ENCODE measurements at places on chromosomes 12 and 14.
A peak's percentile ranks its signal among the peaks of the same experiment; 100 is the strongest.

DNA sequence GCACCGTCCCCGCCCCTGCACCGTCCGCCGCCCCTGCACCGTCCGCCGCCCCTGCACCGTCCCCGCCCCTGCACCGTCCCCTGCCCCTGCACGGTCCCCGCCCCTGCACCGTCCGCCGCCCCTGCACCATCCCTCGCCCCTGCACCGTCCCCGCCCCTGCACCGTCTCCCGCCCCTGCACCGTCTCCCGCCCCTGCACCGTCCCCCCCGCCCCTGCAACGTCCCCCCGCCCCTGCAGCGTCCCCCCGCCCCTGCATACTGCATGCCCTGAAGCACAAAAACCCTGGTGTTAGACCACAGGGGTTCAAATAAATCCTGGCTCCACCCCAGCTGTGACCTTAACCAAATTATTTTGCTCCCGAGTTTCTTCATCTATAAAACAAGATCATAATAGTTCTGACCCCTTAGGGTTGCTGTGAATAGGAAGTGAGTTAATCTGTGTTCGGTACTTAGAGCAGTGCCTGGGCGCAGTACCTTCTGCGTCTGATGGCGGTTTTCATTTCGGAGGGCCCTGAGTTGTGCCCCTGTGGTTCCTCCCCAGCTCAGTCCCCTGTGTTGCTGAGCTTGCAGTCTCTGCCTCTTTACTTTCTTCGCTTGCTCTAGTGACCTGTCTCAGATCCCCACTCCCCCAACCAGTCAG is 38.1 kb downstream of the ESRRB start:
- no peak for DNase-seq

GRCh38 chr12:94390130-94390485 is 69.6 kb downstream of the CEP83 start:
- no peak for DNase-seq

DNA sequence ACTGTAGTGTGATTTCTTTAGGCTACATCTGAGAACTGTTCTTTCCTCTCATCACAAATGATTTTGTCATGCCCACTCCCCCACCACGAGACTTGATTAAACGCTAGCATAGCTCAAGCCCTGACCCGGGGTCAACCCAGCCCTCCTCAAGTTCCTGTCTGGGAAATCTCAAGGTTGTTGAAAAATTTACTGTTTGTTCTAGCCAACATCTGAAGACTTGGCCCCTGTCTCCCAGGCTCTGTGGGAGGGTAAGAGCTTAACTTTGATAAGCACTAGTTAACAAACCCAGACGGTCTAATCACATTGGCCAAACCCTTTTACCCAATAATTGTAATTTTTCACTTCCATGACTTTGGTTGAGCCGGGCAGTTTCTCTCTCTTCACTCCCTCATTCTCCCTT is 86.2 kb upstream of the AMIGO2 start:
- DNase-seq: no peak

- peak; percentile 34 for DNase-seq
Observed at GRCh38 chr12:49201595-49202295, 12.9 kb upstream of the TUBA1A start.

DNA sequence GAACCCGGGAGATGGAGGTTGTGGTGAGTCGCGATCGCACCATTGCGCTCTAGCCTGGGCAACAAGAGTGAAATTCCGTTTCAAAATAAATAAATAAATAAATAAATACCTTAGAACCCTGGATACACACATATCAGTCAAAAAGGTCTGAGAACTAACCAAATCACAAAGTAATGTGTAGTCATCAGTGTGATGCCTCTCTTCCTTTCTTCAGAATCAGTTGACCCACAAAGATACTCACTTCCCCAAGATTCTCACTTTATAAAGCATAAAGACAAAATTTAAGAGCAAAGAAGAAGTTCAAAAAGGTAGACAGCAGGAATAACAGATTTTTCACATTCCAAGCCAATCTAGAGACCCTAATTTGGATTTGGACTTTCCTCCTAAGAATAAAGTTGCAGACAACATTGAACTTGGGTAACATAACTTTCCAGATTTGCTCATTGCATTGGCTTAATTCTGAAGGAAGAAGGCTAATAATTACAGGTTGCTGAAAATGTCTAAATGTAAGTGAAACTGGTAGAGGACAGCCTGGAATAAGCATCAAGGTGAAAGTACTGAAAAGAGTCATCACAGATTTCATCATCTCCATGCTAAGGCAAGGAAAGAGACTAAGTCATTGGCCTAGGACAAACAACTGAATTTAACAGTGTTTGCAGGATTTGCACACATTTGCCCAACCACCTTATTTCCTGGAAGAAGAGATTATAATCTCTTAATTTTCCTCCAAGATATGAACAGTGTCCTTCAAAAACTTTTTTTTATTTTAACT is 17.4 kb downstream of the TMED10 start:
- no peak for DNase-seq

- DNase-seq: no peak
Observed at GRCh38 chr12:76180401-76181277, 96.2 kb upstream of the NAP1L1 start.

DNA sequence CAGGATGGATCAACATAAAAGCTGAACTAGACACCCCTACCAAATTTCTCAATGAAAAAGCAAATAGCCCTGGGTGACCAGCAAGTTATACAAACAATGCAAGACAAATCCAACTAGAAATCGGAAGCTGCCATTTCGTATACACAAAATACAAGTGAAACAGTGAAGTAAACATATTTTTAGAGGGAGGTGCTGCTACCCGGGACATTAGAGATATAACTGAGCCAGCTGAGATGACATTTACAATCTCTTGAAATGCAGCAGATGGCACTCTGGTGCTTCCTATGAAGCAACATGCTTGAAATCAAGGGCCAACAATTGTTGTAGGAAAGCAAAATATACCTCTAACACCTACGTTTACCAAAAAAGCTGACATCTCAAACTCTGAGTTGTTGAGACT is 25.5 kb downstream of the BDKRB1 start:
- DNase-seq: no peak

DNA sequence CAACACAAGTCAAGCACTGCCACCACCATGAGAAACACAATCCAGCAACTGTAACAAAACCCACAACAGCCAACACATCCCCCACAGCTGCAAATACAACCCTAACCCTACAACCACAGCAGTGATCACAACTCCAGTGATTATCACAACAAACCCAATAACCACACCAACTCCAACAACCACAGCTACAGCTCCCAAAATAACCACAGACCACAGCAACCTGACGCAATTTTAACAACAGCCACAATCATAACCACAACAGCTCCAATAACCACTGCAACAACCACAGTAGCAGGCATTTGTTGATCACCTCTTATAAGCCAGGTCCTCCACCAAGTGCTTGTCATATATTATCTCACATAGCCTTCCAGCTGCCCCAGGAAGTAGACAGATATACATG is 42.2 kb upstream of the FAM181A start:
- DNase-seq: no peak

DNA sequence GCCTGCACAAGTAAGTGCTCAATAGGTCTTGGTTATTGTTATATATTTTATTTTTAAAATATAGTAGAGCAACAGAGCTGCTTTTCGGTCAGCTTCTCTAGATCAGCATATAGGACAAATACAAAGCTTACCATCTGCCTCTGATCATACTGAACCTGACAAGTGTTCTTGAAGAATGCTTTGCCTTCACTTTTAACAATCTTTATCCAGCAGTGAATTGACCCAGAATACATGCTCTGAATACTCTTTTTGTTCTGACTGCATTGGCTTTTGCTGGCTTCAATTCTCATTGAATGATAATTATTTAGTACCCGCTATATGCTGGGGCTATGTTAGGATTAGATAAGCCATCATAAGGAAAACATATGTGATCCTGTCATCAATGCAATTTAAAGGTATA is 137.8 kb downstream of the DHRS2 start:
- no peak for DNase-seq

DNA sequence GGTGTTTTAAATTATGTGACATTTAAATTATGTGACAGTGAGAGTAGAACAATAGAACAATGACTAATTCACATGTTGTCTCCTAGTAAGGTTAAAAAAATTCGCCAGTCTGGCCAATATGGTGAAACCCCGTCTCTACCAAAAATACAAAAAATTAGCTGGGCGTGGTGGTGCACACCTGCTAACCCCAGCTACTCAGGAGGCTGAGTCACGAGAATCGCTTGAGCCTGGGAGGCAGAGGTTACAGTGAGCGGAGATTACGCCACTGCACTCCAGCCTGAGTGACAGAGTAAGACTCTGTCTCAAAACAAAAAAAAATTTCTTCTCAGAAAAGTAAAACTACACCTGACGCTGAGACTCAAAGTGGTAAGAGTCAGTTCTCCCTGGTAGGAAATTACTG is 2.7 kb downstream of the CS start:
- DNase-seq: no peak
